ENCODE measurements at places on chromosomes 3 and 15. TPM values are rescaled to one million over a fixed set of nuclear protein-coding genes. Genes with fewer than 3 reads are reported as not detected.

- H3K4me3 ChIP-seq, result no peak overlapping the region
- H3K4me1 ChIP-seq, result peaks cover 38% of the 10 kb centered on the region
- peak overlapping the region; percentile 58 for H3K27ac ChIP-seq
- no peaks in the 10 kb centered on the region for H3K36me3 ChIP-seq
- no peaks in the 10 kb centered on the region for H3K27me3 ChIP-seq
Observed at GRCh38 chr3:10357592-10358308, 36.8 kb upstream of the SEC13 start.

GRCh38 chr3:2303566-2303965, 204.9 kb downstream of the CNTN4 start:
- DNase-seq, result no peak
- no peaks in the 10 kb centered on the region for H3K27me3 ChIP-seq
- no peaks in the 10 kb centered on the region for H3K36me3 ChIP-seq
- H3K27ac ChIP-seq, result no peak overlapping the region
- no peaks in the 10 kb centered on the region for H3K4me1 ChIP-seq

Gene NTRK3
- total RNA-seq, result 14.5 TPM

DNA sequence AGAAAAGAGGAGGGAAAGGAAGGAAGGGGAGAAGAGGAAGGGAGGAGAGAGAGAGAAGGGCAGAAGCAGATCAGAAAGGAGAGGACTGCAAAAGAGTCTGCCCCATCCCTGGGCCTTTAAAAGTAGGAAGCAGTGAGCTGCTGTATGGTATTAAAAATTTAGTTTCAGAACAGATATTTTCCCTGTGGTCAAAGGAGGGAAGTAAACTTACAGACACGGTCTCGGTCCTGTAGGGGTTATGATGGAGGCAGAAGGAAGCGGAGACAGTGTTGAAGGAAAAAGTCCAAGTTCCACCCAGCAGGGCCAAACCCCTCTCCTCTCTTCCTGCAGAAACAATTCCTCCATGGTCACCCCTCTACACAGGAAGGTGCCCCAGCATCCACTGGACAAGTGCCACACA, 122.0 kb upstream of the PROK2 start:
- peaks cover 21% of the 10 kb centered on the region for H3K27me3 ChIP-seq
- no peaks in the 10 kb centered on the region for H3K4me1 ChIP-seq
- H3K4me3 ChIP-seq, result no peak overlapping the region
- no peak for DNase-seq
- H3K27ac ChIP-seq, result no peak overlapping the region

DNA sequence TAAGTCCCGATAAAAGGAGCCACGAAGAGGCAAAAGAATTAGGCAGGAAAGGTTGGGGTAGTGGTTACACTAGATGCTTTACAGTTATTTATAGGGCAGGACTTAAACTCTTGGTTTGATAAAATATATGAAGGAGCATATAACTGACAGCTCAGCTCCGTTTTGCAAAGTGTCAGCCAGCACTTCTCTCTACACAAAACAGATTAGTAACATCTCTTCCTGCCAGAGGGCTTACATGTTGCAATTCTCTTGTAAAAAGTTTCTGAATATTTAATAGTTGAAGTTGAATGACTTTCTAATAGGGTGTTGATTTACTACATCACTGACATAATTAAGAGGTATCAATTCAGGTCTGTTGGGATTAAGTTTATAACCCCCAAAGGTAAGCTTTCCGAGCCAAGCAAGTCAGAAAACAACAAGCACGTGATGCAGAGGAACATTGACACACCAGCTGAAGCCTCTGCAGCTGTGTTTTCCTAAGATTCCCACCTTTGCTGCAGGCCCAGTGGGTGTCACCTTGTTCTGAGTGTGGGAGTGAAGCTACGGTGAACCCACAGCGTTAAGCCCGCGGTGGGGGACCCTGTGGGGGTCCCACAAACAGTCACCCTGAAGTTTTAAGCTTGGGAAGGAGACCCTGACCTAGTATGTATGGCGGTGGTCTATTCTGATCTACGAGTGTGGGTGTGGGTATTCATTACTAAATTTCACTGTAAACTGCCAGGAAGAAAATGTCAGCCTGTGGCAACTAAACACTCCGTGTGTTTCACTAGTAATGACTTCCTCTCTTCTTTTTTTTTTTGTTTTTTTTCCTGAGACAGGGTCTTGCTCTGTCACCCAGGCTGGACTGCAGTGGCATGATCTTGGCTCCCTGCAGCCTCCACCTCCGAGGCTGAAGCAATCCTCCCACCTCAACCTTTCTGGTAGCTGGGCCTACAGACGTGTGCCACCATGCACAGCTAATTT, 22.0 kb upstream of the ATP13A3 start:
- no peak overlapping the region for H3K27ac ChIP-seq
- H3K4me3 ChIP-seq, result no peak overlapping the region
- H3K4me1 ChIP-seq, result peaks cover 4% of the 10 kb centered on the region
- no peak for DNase-seq

GRCh38 chr15:68416158-68416535, 15.8 kb downstream of the ITGA11 start:
- no peak overlapping the region for H3K27ac ChIP-seq
- no peak for DNase-seq
- H3K4me1 ChIP-seq, result peaks cover 30% of the 10 kb centered on the region

Gene SSUH2
- not detected for total RNA-seq

DNA sequence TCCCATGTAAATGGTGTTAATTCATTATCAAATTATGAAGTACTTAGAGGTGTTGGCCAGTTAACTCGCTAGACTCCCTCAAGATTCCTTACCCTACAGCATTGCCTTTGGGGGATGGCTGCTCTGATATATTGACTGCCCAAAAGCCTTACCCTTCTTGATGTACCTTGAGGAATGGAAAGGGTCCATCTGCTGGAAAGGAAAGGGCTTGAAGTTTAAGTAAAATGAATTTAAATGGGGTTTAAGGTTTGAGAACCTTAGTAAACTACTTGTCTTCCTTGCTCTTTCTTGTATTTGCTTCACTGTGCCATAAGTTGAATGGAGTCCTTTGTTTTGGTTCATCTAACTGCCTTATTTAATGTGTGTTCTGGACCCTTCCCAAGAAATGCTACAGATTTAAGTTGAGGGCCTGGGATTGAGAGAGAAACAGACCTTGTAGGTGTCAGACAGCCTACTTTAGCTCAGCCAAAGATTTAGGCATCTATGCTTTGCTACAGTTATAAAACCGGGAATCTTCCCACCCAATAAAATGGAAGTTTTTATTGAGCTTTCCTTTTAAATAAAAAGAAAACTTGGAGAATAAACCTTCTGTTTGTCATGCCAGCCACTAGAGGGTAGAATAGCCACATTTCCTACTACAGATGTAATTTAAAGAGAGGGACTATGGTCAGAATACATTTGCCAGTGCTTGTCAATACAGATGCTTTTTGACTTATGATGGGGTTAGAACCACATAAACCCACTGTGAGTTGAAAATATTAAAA, 25.3 kb downstream of the CMSS1 start:
- H3K4me1 ChIP-seq, result peaks cover 7% of the 10 kb centered on the region
- H3K36me3 ChIP-seq, result peaks cover 12% of the 10 kb centered on the region
- H3K27ac ChIP-seq, result no peak overlapping the region
- peak; percentile 54 for DNase-seq
- no peaks in the 10 kb centered on the region for H3K27me3 ChIP-seq

Gene LMLN
- 6.7 TPM for total RNA-seq

DNA sequence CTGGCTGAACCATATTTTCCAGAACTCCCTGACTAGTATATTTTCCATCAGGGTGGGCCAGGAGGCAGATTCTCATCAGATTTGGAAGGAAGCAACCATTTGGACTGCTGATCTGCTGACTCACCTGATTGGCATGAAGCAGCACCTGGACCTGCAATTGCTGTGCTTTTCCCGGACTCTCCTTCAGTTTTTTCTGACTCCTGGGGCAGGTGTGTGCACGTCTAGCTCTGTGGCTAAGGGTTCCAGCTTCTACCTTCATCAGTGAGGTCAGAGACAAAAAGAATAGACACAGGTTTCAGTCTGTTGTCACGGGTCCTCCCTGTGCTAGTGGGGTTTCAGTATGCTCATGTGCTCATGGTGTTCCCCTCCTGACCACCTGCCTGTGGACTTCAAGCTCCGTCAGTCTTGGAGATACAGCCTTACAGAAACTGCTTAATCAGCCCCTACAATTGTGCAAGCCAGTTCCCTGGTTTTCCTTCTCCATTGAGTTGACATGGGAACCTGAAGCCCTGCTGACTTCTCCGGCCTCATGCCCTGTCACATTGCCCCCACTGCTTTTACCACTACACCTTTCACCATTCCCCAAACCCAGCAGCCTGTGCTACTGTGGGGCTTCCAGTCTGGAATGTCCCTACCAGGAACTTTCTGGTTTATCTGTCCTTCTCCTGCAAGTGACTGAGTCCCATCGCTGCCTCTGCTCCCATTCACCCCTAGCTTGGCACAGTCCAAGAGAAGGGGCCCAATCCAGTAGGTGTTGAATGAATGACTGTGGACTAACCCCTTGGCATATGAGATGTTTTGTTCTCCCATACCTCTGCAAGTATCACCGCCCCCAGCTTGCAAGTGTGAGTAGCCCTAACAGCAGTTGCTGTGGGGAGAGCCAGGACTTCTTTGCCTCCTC, 31.7 kb downstream of the HMCES start:
- H3K27ac ChIP-seq, result no peak overlapping the region
- H3K27me3 ChIP-seq, result no peaks in the 10 kb centered on the region
- no peaks in the 10 kb centered on the region for H3K36me3 ChIP-seq
- no peak overlapping the region for H3K4me3 ChIP-seq
- DNase-seq, result no peak

GRCh38 chr15:100703032-100703578, 100.7 kb downstream of the ASB7 start:
- no peak overlapping the region for H3K4me3 ChIP-seq
- peak overlapping the region; percentile 63 for H3K27ac ChIP-seq
- DNase-seq, result peak; percentile 94
- H3K36me3 ChIP-seq, result no peaks in the 10 kb centered on the region
- H3K27me3 ChIP-seq, result no peaks in the 10 kb centered on the region

DNA sequence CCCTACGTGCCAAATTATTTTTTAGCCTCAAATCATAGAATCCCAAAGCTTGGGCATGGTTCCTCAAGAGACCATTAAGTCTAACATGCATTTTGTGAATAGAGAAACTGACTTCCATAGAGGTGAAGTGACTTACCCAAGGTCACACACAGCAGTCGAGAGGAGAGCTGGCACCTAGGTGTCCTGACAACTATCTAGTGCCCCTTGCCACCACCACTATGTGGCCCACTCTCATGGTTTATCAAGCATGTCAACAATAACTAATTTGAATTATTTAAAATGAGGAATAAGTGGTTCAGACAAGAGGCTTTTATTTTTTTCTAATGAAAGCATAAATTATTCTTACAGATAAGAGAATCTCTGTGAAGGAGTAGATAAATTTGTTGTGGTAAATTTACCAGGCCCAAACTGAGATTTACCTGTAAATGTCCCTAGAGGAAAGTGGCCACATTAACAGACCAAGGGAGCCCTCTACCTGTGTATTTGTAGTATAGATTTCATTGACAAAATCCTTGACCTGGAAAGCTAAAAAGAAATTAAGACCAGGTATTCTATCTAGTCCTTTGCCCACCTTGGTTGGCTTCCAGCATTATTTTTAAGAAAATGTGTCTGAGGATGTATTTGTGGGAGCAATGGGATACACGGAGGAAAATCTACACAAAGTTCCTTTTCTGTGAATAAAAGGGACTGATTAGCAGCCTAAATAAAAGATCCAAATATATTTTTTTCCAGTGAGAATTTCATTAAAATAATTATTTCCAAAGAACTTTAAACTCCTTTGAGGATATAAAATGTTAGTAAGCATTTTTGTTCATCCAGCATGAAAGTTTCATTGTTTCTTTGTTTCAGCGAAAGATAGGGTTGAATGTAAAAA, 49.1 kb downstream of the IQCH start:
- no peak overlapping the region for H3K4me3 ChIP-seq
- no peaks in the 10 kb centered on the region for H3K36me3 ChIP-seq
- H3K27me3 ChIP-seq, result no peaks in the 10 kb centered on the region
- DNase-seq, result peak; percentile 20
- H3K4me1 ChIP-seq, result no peaks in the 10 kb centered on the region
- no peak overlapping the region for H3K27ac ChIP-seq

DNA sequence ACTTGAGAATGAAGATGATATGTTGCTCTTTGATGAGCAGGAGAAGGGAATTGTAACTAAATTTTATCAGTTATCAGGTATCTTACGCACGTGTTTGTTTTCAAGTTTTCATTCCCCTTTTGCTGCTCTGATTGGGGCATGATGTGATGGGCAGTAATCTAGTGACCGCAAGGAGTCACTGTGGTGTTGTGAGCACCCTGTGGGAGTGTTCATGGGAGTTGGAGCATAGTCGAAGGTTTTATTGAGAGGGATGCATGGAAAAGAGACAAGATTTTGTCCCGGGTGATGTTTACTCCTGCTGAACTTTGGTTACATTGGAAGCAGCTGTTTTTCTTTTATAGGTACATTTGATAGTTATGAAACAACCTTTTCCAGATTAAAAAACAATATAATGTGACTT, 2.1 kb downstream of the FAN1 start:
- no peak for DNase-seq
- peaks cover 7% of the 10 kb centered on the region for H3K36me3 ChIP-seq
- H3K4me1 ChIP-seq, result no peaks in the 10 kb centered on the region
- H3K27ac ChIP-seq, result no peak overlapping the region
- H3K4me3 ChIP-seq, result no peak overlapping the region

Gene SLC12A1
- not detected for total RNA-seq

DNA sequence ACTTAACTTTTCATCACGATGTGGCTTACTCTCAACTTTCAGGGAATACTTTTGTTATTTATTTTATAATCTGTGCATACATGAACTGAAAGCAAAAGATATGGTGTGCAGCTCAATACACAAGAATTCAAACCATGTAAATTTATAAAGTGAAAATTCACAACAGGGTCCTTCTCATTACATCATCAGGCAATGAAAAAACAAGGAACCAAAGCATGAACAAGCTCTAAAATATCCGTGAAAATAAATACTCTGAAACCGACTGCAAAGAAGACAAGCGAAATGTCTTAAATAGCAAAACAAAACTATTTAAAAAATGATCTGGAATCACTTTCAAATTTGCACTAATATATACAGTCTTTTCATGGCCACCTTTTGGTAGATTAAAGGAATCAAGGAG, 28.9 kb downstream of the GNB5 start:
- peaks cover 7% of the 10 kb centered on the region for H3K4me1 ChIP-seq
- H3K27ac ChIP-seq, result no peak overlapping the region
- H3K36me3 ChIP-seq, result no peaks in the 10 kb centered on the region
- no peaks in the 10 kb centered on the region for H3K27me3 ChIP-seq
- H3K4me3 ChIP-seq, result no peak overlapping the region
- peak; percentile 46 for DNase-seq

GRCh38 chr3:169695031-169695430, 31.5 kb upstream of the MECOM start:
- no peak overlapping the region for H3K4me3 ChIP-seq
- H3K4me1 ChIP-seq, result no peaks in the 10 kb centered on the region
- peak; percentile 20 for DNase-seq
- H3K27ac ChIP-seq, result no peak overlapping the region
- no peaks in the 10 kb centered on the region for H3K36me3 ChIP-seq

Data from astrocyte (in vitro differentiated cells and primary cell).